Neural crest cell (in vitro differentiated cells): ENCODE measurements at places on chromosomes 16 and 17. TPM values are rescaled to one million over a fixed set of nuclear protein-coding genes. Genes with fewer than 3 reads are reported as not detected.

DNA sequence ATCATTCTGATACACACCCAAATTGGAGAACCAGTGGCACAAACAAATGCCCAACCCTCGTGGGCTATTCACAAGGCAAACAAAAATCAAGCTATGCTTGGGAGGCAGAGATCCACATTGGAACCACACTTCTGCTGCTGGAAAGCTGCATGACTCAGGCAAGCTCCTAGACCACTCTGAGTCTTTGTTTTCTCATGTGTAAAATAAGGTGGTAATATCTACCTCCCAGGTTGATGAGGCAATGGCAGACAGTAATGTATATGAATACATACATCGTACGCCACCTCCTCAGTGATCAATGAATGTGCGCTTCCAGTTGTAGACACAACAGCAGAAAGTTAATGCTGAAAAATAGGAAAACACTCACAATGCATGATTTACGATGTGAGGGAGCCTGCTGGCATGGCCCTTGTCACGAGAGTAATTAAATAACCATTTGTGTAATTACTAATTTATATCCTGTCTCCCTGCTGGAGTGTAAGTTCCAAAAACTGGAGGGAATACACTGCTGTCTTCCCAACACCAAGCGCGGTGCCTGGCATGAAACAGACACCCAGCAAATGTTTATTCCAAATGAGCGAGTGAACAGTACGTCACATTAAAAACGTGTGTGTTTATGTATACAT is 69.9 kb upstream of the HSBP1 start:
- no peak for DNase-seq

DNA sequence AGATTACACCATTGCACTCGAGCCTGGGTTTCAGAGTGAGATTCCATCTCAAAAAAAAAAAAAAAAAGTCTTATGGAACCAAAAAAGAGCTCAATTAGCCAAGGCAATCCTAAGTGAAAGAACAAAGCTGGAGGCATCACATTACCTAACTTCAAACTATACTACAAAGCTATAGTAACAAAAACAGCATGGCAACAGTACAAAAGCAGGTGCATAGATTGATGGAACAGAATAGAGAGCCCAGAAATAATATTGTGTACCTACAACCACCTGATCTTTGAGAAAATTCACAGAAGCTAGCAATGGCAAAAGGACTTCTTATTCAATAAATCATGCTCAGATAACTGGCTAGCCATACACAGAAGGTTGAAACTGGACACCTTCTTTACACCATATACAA is 24.7 kb upstream of the CCL2 start:
- no peak for DNase-seq

- no peak for DNase-seq
Observed at GRCh38 chr17:37361543-37361942, 14.2 kb upstream of the C17orf78 start.

DNA sequence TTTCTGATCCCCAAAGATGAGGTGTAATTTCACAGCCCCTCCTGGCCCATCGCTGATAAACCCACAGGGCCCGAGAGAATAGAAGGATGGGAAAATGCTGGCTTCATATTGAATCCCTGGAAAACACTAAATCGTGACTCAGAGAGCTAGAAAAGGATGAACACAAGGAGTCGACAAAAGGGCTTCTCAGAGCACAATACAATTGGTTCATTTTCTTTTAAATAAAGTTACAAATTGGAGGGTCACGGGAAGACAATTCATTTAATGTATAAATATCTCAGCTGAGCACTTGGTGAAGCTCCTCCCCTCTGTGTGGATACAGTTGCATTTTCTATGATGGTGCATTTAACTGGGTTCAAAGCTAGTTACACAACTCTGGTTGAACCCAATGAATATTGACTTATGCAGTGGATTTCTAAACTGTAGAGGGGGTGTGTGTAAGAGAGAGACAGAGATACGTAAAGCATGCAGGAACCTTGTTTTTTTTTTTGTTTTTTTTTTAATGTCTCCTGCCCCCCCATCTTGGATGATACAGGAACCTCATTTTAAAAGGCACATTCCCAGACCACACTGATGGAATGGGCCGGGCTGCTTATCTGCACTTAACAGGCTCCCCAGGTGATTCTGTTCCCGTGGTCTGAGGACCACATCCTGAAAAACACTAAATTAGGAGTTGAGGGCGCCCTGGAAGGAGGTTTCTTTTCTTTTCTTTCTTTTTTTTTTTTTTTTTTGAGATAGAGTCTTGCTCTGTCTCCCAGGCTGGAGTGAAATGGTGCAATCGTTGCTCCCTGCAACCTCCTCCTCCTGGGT is 14.1 kb downstream of the TTYH2 start:
- no peak for DNase-seq

DNA sequence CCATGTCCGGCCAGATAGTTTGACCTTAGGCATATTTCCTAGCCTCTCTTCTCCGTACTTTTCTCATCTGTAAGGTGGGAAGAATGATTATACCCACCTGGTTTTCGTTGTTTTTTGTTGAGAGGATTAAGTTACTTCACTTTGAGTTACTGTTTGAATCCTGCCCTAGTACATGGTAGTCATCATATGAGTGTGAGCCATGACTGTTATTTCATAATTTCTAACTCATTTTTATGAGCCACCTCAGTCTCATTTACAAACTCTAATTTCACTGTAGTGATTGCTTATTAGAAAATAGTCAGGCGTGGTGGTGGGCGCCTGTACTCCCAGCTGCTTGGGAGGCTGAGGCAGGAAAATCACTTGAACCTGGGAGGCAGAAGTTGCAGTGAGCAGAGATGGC is 45.1 kb downstream of the YPEL2 start:
- DNase-seq: no peak

- no peak for DNase-seq
Observed at GRCh38 chr16:31268891-31269290, 9.1 kb downstream of the ITGAM start.

Gene HCFC1R1
- total RNA-seq: 23.7 and 28.6 TPM in 2 replicates

Gene SP6
- 0.16 and 0.25 TPM in 2 replicates for total RNA-seq

Gene RCVRN
- total RNA-seq: 0.09 and 0.35 TPM in 2 replicates

Gene TM4SF5
- total RNA-seq: not detected in 2 replicates

- DNase-seq: no peak
Observed at GRCh38 chr17:27751622-27752490, 48.5 kb downstream of the NOS2 start.

- DNase-seq: no peak
Observed at GRCh38 chr17:82056729-82057621, 5.3 kb downstream of the GPS1 start.

DNA sequence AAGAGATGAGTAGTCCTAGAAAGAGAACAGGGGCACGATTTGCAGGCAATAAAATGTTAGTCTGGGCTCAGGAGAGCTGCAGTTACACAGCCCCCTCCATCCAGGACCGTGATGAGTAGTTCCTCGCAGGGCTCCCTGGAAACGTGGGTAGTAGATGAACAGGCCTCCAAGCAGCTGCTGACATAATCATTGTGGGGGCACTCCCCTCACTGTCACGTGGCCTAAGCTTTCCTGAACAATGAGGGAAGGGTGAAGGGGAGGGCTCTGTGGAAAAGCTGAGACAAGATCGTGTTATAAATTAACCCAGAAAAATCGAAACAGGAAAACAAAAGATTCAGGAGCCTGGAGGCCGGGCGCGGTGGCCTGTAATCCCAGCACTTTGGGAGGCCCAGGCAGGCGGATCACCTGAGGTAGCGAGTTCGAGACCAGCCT is 1.3 kb upstream of the PER1 start:
- no peak for DNase-seq

- no peak for DNase-seq
Observed at GRCh38 chr17:39063681-39064069, 87.8 kb downstream of the PLXDC1 start.

Gene RHBDF1
- total RNA-seq: 46.5 TPM in 2 replicates

Gene SLC5A11
- total RNA-seq: not detected in 2 replicates

Gene GFER
- total RNA-seq: 42.5 and 43.3 TPM in 2 replicates

Gene SOX15
- total RNA-seq: 0.65 and 0.84 TPM in 2 replicates

DNA sequence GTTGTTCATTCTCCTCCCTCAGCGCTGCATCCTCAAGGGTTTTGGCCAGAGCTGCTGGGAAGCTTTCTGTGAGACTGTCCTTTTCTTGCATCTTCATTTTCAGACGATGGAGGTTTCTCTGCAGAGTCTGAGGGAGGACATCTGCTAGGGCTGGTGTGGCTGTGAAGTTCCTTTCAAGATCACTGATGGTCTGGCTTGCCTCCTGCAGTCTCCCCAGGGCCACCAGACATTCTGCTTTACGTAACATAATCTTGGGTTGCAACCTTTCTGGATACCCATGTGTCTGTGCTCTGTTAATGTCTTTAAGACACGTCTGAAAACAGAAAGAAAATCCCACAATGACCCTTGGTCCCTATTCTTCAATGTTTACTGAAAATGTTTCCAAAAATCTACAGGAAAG is 29.0 kb downstream of the SMYD4 start:
- DNase-seq: no peak
